ENCODE measurements at places on chromosomes 12 and 14.

DNA sequence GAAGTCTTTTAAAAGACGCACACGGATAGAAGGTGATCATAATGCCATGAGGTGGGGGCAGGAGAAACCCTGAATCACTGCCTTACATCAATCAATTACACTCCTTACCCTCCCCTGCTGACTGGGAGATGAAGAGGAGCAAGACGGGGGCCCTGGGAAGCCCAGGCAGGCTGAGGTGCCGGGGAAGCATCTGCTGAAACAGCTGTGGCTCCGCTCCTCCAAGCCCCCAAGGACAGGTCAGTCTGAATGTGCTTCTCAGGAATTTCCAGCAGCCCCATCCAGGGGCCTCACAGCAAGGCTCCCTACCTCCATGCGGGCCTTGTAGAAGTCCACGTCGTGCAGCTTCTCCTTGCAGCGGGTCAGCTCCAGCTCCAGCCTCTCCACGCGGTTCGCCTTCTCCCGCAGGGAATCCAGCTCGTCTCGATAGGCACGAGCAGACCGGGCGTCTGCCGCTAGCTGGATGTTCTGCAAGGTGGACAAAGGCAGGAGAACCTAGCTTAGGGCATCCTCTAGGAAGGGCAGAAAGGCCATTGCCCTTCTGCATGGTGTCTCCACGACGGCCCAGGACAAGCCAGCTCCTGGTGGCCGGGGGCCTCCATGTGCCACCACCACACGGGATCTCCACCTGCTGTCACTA is 79.8 kb downstream of the CCDC88C start:
- no peaks in the 10 kb centered on the region for H3K27me3 ChIP-seq
- H3K27ac ChIP-seq = no peak overlapping the region
- H3K36me3 ChIP-seq = no peaks in the 10 kb centered on the region
- H3K4me3 ChIP-seq = no peak overlapping the region

DNA sequence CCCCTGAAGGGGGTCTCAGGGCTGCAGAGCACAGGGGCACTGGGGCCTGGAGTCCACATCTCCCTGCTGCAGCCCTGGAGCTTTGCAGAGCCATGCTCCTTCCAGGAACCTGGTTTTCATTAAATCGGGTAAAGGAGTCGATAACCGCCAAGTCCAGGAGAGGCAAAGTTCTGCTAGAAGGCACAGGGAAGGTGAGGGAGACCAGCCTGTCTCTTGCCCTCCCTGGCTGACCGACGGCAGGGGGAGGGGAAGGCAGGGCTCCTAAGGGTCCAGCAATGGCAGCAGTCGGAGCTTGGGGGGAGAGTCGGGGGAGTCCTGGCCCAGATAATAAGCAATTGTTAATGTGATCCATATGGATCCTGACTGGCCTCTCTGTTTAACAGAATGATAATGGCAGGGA is 3.0 kb downstream of the FIGNL2 start:
- no peak overlapping the region for H3K27ac ChIP-seq
- DNase-seq = no peak
- no peaks in the 10 kb centered on the region for H3K27me3 ChIP-seq
- no peaks in the 10 kb centered on the region for H3K36me3 ChIP-seq
- peaks cover 10% of the 10 kb centered on the region for H3K4me1 ChIP-seq
- H3K4me3 ChIP-seq = no peak overlapping the region

GRCh38 chr14:56185992-56186391 is 67.8 kb downstream of the PELI2 start:
- H3K4me1 ChIP-seq = peaks cover 20% of the 10 kb centered on the region
- no peak overlapping the region for H3K27ac ChIP-seq
- H3K4me3 ChIP-seq = no peak overlapping the region
- no peaks in the 10 kb centered on the region for H3K36me3 ChIP-seq
- DNase-seq = no peak
- no peaks in the 10 kb centered on the region for H3K27me3 ChIP-seq

GRCh38 chr12:89278862-89279261 is 73.4 kb downstream of the DUSP6 start:
- DNase-seq = no peak
- H3K27me3 ChIP-seq = no peaks in the 10 kb centered on the region
- H3K4me1 ChIP-seq = peaks cover 24% of the 10 kb centered on the region

GRCh38 chr14:105015905-105016304 is 5.0 kb downstream of the CDCA4 start:
- peaks cover 7% of the 10 kb centered on the region for H3K36me3 ChIP-seq
- no peaks in the 10 kb centered on the region for H3K27me3 ChIP-seq
- no peak overlapping the region for H3K4me3 ChIP-seq
- H3K27ac ChIP-seq = no peak overlapping the region

GRCh38 chr12:26112232-26112631 is 12.6 kb downstream of the BHLHE41 start:
- H3K27ac ChIP-seq = peak overlapping the region; percentile 95
- peaks cover 45% of the 10 kb centered on the region for H3K4me1 ChIP-seq
- DNase-seq = no peak
- no peaks in the 10 kb centered on the region for H3K36me3 ChIP-seq
- no peaks in the 10 kb centered on the region for H3K27me3 ChIP-seq

DNA sequence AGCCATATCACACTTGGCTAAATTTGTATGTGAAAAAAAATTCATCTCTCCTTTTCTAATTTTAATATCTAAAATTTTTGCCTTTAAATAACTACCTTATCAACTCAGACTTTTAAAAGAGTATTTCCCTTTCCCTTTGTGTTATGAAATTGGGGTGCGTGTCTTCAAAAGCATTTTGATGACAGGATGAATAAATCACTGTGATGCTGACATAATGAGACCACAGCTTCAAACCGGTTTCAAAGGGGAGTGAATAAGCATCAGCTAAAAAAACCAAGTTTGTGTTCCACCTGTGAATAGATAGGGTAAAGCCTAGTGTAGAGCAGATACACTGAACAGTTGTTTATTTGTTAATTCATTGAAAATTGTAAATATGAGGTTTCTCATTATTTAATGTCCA is 85.0 kb downstream of the LGR5 start:
- H3K4me3 ChIP-seq = no peak overlapping the region
- no peaks in the 10 kb centered on the region for H3K36me3 ChIP-seq
- no peaks in the 10 kb centered on the region for H3K27me3 ChIP-seq
- H3K27ac ChIP-seq = no peak overlapping the region

DNA sequence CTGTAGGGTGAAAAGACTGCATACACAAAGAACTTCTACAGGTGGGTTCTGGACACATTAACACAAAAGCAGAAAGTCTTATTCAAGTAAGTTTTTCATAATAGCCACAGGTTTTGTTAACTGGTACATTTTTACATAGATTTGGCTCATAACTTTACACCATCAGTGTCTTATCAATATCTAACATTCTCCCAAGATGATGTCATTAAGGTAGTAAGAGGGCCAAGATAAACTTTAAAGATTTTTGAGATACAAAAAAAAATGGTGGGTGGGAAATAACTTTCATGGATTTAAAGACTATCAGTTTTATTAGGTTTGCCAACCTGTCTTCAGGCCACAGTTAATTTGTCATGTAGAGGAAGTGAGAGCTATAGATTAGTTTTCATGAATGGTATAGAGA is 1.7 kb downstream of the SUPT16H start:
- H3K4me1 ChIP-seq = peaks cover 21% of the 10 kb centered on the region
- H3K36me3 ChIP-seq = peaks cover 5% of the 10 kb centered on the region
- H3K4me3 ChIP-seq = no peak overlapping the region
- no peak for DNase-seq

- no peaks in the 10 kb centered on the region for H3K4me1 ChIP-seq
- no peaks in the 10 kb centered on the region for H3K27me3 ChIP-seq
- no peak overlapping the region for H3K4me3 ChIP-seq
- no peak for DNase-seq
- no peak overlapping the region for H3K27ac ChIP-seq
- no peaks in the 10 kb centered on the region for H3K36me3 ChIP-seq
Measured at GRCh38 chr14:85663256-85663655, 133.3 kb downstream of the FLRT2 start.

GRCh38 chr14:68331426-68331825 is 461.4 kb downstream of the ZFP36L1 start:
- H3K36me3 ChIP-seq = no peaks in the 10 kb centered on the region
- no peak for DNase-seq
- H3K27ac ChIP-seq = no peak overlapping the region
- no peaks in the 10 kb centered on the region for H3K27me3 ChIP-seq
- no peak overlapping the region for H3K4me3 ChIP-seq

GRCh38 chr12:13194401-13195110 is 2.0 kb upstream of the EMP1 start:
- no peak overlapping the region for H3K27ac ChIP-seq
- peaks cover 3% of the 10 kb centered on the region for H3K4me1 ChIP-seq
- H3K27me3 ChIP-seq = no peaks in the 10 kb centered on the region
- no peak for DNase-seq
- H3K4me3 ChIP-seq = no peak overlapping the region

GRCh38 chr14:80388980-80389711 is 177.8 kb upstream of the DIO2 start:
- H3K4me1 ChIP-seq = no peaks in the 10 kb centered on the region
- no peaks in the 10 kb centered on the region for H3K27me3 ChIP-seq
- no peak for DNase-seq

DNA sequence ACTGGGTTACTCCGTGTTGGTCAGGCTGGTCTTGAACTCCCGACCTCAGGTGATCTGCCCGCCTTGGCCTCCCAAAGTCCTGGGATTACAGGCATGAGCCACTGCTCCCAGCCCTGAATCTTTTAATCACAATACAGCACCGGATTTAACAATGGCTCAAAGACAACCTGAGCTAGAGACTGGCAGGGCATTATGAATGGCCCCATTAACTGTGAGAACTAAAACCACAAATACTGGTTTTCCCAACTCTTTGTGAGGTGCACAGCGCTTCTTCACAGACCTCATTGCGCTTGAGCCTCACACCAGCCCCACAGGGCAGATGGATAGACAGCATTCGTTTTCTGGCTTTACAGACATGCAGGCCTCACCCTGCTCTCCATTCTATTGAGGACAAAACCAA is 107.0 kb upstream of the FKBP4 start:
- no peak overlapping the region for H3K27ac ChIP-seq
- no peaks in the 10 kb centered on the region for H3K27me3 ChIP-seq
- H3K4me3 ChIP-seq = no peak overlapping the region
- peaks cover 68% of the 10 kb centered on the region for H3K36me3 ChIP-seq

GRCh38 chr12:6852651-6853354 is 853 bp downstream of the USP5 start:
- peaks cover 25% of the 10 kb centered on the region for H3K36me3 ChIP-seq
- peak overlapping the region; percentile 92 for H3K4me3 ChIP-seq
- H3K27ac ChIP-seq = peak overlapping the region; percentile 90
- peak; percentile 33 for DNase-seq
- H3K27me3 ChIP-seq = no peaks in the 10 kb centered on the region

DNA sequence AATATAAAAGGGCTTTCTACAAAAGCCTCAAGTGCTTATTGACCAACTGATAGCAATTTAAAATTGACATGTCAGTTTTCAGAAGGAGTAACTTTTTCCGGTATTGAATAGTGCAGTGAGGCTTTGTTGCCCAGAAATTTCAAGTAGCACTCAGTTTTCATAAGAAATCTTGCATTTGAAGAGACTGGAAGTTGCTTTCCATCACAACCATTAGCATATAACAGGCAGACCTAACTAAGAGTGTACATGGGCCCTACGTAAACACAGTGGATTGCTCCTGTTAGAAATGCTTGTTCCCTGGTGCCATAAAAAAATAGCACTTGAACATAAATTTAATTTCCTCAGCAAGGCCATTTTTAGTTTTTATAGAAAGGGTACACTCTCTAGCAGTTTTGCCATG is 117.9 kb downstream of the TMTC2 start:
- H3K27ac ChIP-seq = no peak overlapping the region
- H3K27me3 ChIP-seq = no peaks in the 10 kb centered on the region
- H3K4me1 ChIP-seq = no peaks in the 10 kb centered on the region
- no peaks in the 10 kb centered on the region for H3K36me3 ChIP-seq
- no peak for DNase-seq
- no peak overlapping the region for H3K4me3 ChIP-seq

DNA sequence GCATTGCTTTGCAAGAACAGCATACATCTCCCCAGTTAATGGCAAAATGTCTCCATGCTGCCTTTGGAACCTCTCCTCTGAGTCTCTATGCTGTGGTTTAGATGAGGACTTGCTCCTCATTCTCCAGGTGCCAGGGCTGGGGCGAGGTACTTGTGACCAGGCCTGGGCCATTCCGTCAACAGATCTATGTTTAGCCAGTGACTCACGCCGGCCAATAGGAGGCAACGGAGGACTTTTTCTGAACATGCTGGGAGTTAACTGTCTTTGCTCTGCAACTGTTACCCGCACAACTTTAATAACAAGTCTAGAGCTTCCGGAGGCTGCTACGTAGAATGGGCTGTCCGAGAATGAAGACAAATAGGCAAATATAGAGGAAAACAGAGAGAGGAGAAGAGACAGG is 214.2 kb downstream of the GLT1D1 start:
- no peak for DNase-seq
- H3K4me3 ChIP-seq = no peak overlapping the region
- H3K27me3 ChIP-seq = no peaks in the 10 kb centered on the region
- H3K27ac ChIP-seq = no peak overlapping the region
- no peaks in the 10 kb centered on the region for H3K4me1 ChIP-seq

- H3K36me3 ChIP-seq = no peaks in the 10 kb centered on the region
- no peak overlapping the region for H3K4me3 ChIP-seq
- peaks cover 6% of the 10 kb centered on the region for H3K4me1 ChIP-seq
- H3K27ac ChIP-seq = no peak overlapping the region
- H3K27me3 ChIP-seq = no peaks in the 10 kb centered on the region
- DNase-seq = no peak
Measured at GRCh38 chr14:67986131-67986841, 166.7 kb downstream of the RAD51B start.

- H3K36me3 ChIP-seq = no peaks in the 10 kb centered on the region
- no peaks in the 10 kb centered on the region for H3K4me1 ChIP-seq
- no peaks in the 10 kb centered on the region for H3K27me3 ChIP-seq
- H3K4me3 ChIP-seq = no peak overlapping the region
Measured at GRCh38 chr12:31465002-31465401, 125.9 kb downstream of the DENND5B start.

- H3K27me3 ChIP-seq = no peaks in the 10 kb centered on the region
- no peak for DNase-seq
- H3K36me3 ChIP-seq = no peaks in the 10 kb centered on the region
- no peak overlapping the region for H3K4me3 ChIP-seq
- H3K4me1 ChIP-seq = no peaks in the 10 kb centered on the region
- H3K27ac ChIP-seq = no peak overlapping the region
Measured at GRCh38 chr12:31906557-31907301, 52.5 kb upstream of the RESF1 start.

DNA sequence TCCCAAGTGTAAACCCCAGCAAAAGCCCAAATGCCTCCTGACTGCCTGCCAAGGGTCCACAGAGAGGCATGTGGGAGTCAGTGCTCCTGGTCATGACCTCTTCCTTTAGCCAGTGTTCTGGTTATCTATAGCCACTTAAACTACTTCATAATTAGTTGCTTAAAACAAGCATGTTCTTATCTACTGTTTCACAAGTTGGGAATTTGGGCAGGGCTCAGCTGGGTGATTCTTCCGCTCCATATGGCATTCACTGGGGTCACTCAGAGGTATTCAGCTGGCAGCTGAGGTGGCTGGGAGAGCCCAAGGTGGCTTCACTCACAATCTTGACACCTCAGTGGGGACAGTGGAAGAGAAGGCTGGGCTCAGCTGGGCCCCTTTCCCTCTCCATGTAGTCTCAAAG is 184.0 kb upstream of the RGS6 start:
- H3K27ac ChIP-seq = no peak overlapping the region
- DNase-seq = no peak
- H3K4me3 ChIP-seq = no peak overlapping the region
- H3K4me1 ChIP-seq = peaks cover under 1% of the 10 kb centered on the region
- H3K27me3 ChIP-seq = no peaks in the 10 kb centered on the region
